Left kidney (tissue), 8 donors: ENCODE measurements at places on chromosomes 5 and 9. TPM values are rescaled to one million over a fixed set of nuclear protein-coding genes. Genes with fewer than 3 reads are reported as not detected.

The TMEM174 gene
- 20.1 TPM for polyA plus RNA-seq

The PRDM9 gene
- polyA plus RNA-seq: 0.15 TPM

The CDX1 gene
- 0.45 TPM for polyA plus RNA-seq

The ELL2 gene
- polyA plus RNA-seq: 13.4 TPM

The ERP44 gene
- 39.6 TPM for polyA plus RNA-seq

DNA sequence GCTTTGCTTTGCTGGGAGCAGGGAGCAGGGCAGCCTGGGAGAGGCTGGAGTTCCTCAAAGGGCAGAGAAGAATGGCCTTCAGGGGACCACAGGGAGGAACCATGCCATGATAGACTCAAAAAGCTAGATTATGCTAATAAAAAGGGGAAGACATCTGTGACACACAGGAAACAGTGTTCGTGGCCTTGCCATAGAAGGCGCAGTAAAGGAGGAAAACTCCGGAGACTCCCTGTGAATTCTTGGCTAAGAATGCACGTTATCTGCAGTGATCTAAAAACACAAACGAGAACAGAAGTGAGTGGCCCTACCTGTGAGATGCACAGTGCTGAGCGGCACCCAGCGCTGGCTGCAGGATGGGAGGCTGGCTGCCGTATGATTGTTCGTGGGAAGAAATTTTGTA, 15.9 kb upstream of the LTC4S start:
- DNase-seq: no peak

DNA sequence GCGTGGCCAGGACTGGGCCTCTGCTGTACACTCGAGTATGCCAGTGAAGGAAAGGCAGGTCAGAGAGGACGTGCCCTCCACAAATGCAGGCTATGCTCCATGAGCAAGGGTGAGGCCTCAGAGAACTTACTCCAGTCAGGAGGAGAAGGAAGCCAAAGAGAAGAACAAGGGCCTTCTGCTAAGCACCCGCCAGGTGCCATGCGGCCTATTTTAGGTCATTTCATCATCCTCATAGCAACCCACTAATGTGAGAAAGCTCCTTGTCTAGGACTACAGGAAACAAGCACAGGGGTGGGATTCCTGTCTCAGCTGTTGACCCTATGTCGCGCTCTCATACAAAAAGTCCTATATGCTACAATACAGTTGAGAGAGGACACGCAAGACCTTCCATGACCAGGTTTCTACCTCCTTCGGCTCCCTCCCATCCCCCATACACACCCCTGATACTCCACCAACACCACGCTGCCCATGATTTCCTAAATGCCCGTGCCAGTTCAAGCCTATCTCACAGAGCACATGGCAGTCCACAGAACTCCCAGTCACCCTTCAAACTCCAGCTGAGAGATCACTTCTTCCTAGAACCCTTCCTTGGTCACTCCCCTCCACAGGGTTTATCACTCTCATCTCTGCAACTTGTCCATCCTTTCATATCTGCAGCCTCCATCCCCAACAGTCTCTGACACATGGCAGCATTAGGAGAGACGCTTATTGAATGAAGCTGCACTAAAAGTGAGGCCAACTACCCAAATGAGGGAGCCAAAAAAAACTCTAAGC, 26.8 kb downstream of the PSMB7 start:
- no peak for DNase-seq

DNA sequence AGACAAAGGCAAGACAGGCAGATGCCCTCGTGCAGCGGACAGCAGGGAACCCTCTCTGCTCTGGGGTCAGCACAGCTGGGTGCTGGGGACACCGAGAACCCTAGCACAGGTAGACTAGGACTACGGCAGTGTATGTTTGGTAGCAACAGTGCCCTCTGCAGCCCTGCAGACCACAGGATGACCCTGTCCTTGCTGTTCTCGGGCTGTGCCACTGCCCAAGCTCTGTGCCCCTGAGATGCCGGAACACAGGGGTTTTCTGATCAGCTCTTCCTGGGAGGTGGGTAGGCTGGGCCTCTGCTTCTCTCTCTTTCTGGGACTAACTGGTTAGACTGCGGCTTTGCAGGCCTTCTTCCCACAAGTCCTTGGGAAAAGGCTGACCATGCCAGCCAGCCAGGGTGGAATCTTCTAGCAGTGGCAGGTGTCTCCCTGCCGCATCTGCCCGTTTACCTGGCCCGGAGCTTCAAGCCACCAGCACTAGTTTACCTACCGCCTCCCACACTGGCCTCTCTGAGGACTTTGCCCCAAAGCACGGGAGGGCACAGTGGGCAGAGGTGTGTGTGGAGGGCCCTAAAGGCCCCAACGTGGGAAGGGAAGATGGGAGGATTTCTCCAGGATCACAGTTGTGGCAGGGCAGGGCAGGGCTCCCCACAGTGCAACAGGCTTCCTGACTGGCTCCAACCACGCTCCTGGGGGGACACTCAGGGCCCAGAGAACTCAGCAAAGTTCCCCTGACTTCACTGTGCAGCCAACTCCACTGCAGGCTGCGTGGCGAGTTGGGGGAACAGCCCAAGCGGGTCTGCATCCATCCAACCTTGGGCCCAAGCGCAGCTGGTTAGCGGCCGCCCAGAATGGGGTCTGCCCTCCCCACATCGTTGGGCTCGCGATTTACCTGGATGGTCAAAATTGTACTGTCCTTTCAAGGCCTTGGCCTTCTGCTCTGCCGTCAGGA, 1.2 kb downstream of the UCK1 start:
- DNase-seq: no peak

- no peak for DNase-seq
These were observed 64.0 kb upstream of the HAND1 start for GRCh38 chr5:154542000-154542399.

DNA sequence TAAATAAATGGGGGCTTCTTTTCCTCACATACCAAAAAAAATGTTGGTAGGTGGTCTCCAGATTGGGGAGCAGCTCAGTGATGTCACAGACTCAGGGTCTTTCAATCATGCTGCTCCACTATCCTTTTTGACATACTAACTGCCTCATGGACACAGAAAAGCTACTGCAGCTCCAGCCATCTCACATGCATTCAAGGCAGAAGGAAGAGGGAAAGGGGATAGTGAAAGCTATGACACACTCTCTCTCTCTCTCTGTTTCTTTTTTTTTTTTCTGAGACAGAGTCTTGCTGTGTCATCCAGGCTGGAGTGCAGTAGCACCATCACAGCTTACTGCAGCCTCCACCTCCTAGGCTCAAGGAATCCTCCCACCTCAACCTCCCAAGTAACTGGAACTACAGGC, 7.9 kb upstream of the ADGRD2 start:
- DNase-seq: no peak

GRCh38 chr9:137634016-137634415, 15.2 kb downstream of the EHMT1 start:
- DNase-seq: no peak

DNA sequence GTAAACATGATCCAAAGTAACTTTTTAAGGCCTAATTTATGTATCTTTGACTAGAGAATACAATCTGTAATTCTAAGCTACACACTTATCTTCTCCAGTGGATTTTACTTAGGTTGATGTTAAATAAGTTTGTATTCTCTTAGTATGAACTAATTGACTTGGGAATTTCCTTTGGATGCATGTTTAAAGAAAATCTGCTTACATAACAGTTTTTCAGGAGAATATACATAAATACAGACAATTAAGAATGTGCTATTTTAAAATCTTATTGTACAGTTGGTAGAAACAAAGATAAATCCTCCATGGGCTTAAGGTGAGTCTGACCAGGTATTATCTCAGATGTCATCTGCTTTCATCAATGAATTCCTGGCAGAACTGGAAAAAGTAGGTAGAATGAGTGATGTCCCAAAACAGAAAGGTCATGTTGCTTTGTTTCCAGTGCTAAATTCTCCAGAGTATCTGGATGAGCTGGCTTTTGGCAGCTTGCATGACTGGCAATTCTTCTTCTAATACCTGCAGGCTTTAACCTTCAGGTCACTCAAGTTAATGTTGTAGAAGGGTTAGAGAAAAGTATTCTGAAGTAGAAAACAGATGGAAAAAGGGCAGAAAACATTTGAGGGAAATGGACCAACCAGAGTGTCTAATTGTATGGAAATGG, 150.6 kb downstream of the MACIR start:
- no peak for DNase-seq

- no peak for DNase-seq
These were observed 92.9 kb upstream of the SLC30A5 start for GRCh38 chr5:69000949-69001348.

DNA sequence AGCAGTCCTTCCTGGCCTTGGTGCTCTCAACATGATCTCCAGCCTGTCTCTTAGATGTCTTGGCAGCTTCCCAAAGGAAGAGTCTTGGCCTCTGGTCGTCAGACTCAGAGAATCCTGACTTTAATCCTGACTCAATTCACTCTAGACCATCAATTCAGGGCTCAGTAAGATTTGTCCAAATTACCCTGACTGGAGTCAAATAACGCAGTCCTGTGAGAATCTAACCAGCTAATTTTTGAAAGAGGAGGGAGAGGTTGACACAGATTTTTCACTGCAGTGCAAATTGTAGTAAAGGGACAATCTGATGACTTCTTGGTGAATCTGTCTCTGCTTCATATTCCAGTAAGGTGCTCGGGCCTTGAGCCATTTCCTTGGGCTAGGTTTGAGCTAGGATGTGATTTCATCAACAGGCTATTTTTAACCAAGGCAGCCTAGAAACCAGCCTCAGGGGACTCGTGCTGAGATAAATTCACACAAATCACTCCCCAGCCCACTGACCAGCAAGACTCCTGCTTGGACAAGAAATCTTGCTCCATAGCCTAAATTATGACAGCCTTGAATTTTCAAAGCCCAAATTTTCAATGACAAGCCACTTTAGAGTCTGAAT, 257.4 kb downstream of the ENC1 start:
- no peak for DNase-seq

DNA sequence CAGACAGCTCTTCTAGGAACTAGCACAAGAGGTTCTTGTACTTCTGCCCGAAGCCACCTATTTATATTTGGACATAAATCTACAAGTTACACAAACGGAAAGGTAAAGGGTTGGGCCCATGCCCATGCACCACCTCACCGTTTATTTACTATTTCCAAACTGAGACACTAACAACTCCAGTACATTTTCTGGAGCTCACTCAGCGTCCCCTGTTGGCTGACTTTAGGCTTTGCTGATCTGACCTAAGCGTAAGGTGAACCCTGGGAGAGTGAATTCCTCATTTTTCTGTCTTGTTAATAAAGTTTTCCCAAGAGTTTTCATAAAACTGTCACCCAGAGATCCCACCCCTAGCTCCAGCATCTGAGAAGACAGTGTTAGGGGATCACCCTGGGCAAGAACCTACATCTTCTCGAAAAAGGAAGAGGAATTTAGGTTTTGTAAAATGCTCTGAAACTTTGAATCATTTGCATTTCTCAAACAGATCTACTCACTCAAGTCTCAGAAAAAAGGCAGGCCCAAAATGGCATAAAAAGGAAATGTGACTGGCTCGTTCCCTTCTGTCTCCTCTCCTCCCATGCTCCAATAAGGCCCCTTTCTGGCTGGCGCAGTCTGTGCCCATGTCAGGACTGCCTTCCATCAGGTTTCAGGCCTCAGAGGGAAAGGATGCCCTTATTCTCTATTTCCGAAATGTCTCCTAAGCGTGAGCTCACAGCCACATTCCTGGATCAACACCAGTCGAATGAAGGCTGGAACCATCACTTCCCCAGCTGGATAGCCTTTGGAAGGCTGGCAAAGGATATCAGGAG, 201.3 kb downstream of the FANCC start:
- no peak for DNase-seq
